Fibroblast of lung (primary cell): ENCODE measurements at places on chromosomes 2 and 18. TPM values are rescaled to one million over a fixed set of nuclear protein-coding genes. Genes with fewer than 3 reads are reported as not detected.

Gene LIMS3
- total RNA-seq: 6.3 TPM in 1 of 2 replicates, not detected in the other

Gene NAT8
- total RNA-seq: not detected in 2 replicates

- no peak for DNase-seq
These were observed 1090.0 kb downstream of the BCL11A start for GRCh38 chr2:59463426-59463825.

DNA sequence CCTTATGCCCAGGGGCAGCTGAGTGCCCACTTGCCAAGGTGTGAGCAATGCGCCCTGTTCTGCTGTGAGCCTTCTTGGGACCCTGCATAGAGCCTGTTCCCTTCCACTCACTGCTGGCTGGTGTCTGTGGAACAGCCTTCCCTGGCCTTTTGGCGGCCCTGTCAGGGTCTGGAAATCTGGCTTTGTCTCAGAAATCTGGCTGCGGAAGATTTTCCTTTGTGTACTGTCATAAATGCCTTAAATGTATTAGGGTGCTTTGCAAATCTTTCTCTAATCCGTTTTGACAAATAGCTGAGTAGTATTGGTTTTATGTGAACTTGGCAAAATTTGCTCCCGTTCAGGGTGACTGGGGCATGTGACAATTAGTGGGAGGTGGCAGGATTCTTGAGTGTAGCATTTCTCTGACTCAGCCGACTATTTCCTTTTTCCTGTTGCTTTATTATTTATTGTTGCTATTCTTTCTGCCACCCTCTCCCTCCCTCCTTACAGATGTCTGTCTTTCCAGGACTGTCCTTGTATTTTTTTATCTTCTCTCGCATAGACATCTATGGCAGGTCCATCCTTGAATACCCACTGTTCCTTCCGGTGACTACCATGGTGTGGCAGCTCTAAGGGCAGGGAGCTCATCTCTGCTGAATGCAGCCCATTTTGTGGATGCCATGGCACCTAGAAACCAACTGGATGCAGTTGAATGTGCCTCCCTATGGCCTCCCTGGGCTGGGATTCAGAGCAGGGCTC, 41.8 kb downstream of the LDLRAD4 start:
- no peak for DNase-seq

GRCh38 chr18:40412410-40412809, 1542.6 kb upstream of the PIK3C3 start:
- no peak for DNase-seq

DNA sequence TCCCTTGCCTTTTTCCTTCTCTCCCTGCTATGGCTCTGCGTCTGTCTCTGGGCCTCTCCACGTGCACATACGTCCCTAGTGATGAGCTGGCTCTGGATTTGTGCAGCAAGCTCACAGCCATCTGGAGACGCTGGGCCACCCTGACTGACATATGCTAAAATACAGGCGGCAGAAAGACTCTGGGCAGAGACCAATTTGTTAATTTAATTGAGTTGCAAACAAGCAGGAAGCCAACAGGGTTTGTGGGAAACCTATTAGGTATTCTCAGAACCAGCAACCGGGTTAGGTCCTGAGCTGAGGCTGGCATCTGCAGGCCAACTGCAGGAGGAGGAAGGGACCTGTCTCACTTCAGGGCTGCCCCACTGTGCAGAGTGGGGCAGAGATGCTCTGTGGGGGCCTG, 53.5 kb upstream of the SMAD2 start:
- DNase-seq: no peak

Gene CPLX4
- total RNA-seq: not detected in 2 replicates

Gene FRZB
- total RNA-seq: 2.0 and 5.6 TPM in 2 replicates

GRCh38 chr18:24370120-24370519, 27.5 kb downstream of the OSBPL1A start:
- no peak for DNase-seq

Gene LBH
- 351 and 926 TPM in 2 replicates for total RNA-seq

GRCh38 chr2:206986943-206987342, 47.6 kb downstream of the CPO start:
- DNase-seq: no peak

DNA sequence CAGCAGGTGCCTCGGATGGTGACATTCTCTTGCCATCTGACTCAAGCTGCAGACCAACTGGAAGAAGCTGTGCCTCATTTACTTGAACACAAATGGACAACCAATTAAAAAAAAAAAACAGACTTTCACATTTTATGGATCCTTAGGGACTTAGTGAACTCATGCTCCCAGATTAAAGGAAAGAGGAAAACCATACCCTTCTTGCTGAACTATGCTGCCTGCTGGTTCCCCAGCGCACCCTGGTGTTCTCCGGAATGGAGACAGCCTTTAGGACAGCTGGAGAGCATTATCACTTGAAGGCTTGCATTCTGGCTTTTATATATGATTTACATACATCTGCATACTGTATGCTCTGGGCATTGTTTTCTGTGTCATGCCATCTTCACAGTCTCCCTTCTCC, 370.7 kb downstream of the SLC4A3 start:
- no peak for DNase-seq

Gene RAB17
- total RNA-seq: 0.17 and 0.26 TPM in 2 replicates

Gene SNTG2
- not detected in 2 replicates for total RNA-seq

Gene CROCC2
- 0.33 and 0.51 TPM in 2 replicates for total RNA-seq

Gene TACR1
- total RNA-seq: 0.17 TPM in 1 of 2 replicates, not detected in the other

- peak; percentile 98 for DNase-seq
These were observed 856.1 kb upstream of the ID2 start for GRCh38 chr2:7825591-7826312.

DNA sequence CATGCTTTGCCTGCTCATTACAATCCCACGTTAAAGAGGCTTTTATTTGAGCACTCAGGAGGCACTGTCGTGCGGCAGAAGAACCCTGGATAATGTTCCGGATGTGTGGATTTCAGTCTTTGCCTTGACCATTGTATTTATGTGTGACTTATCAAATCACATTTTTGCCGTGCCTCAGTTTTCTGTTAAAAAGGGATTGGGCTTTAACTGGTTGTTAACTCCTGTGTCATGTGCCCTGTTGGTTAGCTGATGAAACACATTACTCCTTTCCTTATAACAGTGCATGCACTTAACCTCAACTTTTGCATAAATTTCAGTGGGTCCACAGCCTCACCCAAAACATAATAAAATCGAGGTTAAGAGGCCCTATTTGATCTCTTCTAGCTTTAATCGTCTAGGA, 52.7 kb downstream of the NAB1 start:
- no peak for DNase-seq

DNA sequence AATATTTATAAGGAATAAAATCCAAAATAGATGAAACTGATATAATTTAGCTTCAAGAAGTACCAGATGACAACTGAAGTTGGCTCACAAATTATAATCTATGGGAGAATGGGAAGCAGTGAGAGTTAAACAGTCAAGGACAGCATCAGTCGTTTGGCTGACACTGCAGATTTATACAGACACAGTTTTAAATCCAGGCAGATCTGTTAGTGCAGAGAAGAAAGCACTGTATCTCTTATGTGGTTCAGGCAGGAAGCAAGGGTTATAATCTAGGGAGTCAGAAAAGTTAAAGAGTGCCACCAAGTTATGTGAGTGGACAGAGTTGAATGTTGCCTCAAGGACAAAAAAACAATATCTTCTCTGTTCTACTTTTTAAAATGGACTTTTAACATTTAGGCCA, 880.2 kb downstream of the TSN start:
- no peak for DNase-seq

- peak; percentile 34 for DNase-seq
These were observed 10.0 kb upstream of the KIDINS220 start for GRCh38 chr2:8847400-8847799.

DNA sequence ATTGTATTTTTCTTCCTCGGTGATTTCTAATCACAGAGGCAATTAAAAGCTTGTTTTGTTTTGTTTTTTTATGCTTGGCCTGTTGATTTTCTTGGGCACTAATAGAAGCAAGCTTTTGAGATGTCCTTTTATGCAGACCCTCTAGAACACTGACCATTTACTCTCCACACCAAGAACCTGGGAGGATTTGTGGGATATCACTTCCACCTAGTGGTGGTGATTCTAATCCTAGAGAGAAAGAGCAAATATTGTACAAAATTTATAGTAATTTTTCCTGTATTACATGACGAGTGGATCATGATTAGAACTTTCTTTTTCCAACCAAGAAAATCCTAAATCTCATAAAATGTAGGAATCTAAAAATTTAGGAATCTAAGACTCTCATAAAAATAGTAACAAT, 23.4 kb downstream of the NEMP2 start:
- DNase-seq: peak; percentile 73

GRCh38 chr2:71704131-71704561, 250.8 kb downstream of the DYSF start:
- DNase-seq: no peak

GRCh38 chr2:111120253-111121027, at the start of gene BCL2L11:
Gene BCL2L11, plus strand, starts transcription at chr2:111120914. Its CDS starts 2,832 bp downstream, at chr2:111123746.
- peak; percentile 88 for DNase-seq

DNA sequence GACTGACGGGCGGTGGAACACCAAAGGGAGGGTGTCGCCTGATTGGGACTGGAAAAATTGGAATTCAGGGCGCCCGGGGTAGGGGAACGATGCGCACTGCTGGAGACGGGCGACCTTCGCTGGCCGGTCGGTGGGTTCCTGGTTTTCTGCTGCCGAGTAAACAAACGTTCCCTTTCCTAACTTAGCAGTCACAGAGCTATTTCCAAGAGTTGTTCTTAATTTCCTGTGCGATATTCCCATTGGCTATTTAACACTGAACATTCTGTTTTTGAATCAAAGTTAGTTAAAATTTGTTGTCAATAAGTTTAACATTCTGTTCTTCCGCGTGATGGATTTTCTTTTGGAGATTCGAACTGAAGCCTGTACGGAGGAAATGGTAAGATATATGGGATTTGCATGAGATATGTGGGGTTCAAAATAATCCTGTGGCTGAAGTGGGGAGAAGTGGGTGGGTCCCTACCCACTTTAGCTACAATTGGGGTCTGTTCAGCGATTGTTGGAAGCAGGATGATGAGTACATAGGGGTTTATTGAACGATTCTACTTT, 862 bp downstream of the C18orf54 start:
- DNase-seq: peak; percentile 39

Gene RNU2-63P
- total RNA-seq: 46.0 and 268 TPM in 2 replicates

DNA sequence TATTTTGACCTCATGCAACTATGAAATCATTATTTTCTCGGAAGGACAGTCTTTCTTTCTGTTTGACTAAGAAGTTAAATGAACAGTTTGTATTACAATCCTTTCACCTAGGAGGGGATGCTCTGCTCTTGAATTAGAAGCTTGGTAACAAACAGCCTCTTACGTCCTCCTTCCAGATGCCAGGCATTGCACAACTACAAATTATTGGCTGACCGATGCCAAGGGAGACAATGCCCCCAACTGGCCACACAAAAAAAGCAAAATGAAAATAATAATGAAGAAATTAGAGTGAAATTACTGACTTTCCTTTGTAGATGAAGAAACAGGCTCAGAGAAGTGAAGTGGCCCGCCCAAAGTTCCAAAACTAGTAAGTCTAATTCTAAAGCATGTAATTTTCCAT, 177.9 kb downstream of the CYRIA start:
- peak; percentile 4 for DNase-seq

- DNase-seq: no peak
These were observed 18.6 kb upstream of the IL18R1 start for GRCh38 chr2:102337012-102337411.

GRCh38 chr2:150339282-150339681, 148.2 kb downstream of the RND3 start:
- no peak for DNase-seq

GRCh38 chr2:47295981-47296635, 106.8 kb upstream of the MSH2 start:
- DNase-seq: no peak

Gene GLI2
- total RNA-seq: 3.3 TPM in 2 replicates

DNA sequence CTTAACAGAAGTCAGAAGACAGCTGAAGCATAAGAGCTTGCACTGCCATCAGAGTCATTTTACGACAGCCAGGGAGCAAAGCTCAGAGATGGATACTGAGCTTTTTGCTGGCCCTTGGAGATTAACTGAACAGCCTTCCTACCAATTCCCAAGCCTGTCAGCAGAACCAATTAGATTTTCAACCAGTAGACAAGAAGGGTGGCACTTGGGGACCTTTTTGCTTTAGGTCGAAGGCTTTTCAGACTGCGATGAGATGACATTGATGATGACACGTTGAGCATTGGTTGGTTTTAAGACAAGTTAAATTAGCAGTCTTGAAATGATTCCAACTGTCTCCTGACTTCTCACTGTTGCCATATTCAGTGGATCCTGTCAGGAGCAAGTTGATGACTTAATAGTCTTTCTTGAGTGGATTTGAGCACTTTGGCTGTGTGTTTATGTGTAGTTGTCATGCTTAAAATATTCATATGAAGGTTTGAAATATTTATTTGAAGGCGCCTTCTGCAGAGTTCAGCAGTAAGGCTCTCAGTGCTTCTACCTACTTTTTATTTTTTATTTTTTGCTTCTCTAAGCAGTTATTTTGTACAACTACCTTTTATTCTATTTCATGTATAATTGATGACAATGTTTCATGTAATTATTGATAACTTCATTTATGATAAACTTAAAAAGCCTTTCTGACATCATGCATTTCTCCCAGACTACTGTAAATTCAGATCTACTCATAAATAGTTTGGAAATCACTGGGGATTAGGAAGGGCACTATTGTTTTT, 256.7 kb downstream of the CAMKMT start:
- DNase-seq: no peak

Gene MC5R
- total RNA-seq: not detected in 2 replicates

Gene EVX2
- not detected in 2 replicates for total RNA-seq

Gene RAX
- not detected in 2 replicates for total RNA-seq

- peak; percentile 68 for DNase-seq
These were observed 16.9 kb downstream of the EIF5B start for GRCh38 chr2:99354070-99354469.
